ENCODE measurements at places on chromosomes 3 and 15. TPM values are rescaled to one million over a fixed set of nuclear protein-coding genes. Genes with fewer than 3 reads are reported as not detected.

- H3K4me3 ChIP-seq, result no peak overlapping the region
- H3K36me3 ChIP-seq, result no peaks in the 10 kb centered on the region
- H3K27ac ChIP-seq, result no peak overlapping the region
- no peaks in the 10 kb centered on the region for H3K27me3 ChIP-seq
Observed at GRCh38 chr3:156187146-156187769, 66.9 kb downstream of the KCNAB1 start.

DNA sequence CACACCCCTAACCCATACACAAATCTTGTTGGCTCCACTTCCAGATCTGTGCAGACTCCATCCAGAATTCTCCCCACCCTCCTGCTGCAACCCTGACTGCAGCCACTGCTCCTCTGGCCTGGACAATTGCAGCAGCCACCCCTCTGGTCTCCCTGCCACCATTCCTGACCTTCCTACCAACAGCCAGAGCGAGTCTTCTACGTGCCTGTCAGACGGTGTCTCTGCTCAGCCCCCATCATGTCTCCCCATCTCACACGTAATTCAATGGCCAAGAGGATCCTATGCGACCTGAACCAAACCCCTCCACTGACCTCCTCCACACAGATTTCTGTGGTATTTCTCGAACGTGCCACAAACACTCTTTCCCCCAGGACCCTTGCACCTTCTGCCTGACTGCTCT is 103.3 kb downstream of the TPRA1 start:
- no peak for DNase-seq
- no peaks in the 10 kb centered on the region for H3K36me3 ChIP-seq
- H3K27ac ChIP-seq, result no peak overlapping the region
- no peaks in the 10 kb centered on the region for H3K27me3 ChIP-seq

GRCh38 chr3:44342176-44342790 is 3.7 kb downstream of the TCAIM start:
- H3K4me1 ChIP-seq, result peaks cover 25% of the 10 kb centered on the region
- H3K36me3 ChIP-seq, result no peaks in the 10 kb centered on the region
- no peaks in the 10 kb centered on the region for H3K27me3 ChIP-seq
- no peak overlapping the region for H3K27ac ChIP-seq
- DNase-seq, result no peak

GRCh38 chr15:53539878-53540277 is 219.6 kb downstream of the WDR72 start:
- no peak overlapping the region for H3K27ac ChIP-seq
- H3K4me3 ChIP-seq, result no peak overlapping the region
- no peaks in the 10 kb centered on the region for H3K36me3 ChIP-seq
- DNase-seq, result no peak

GRCh38 chr15:40558952-40559742 is 5.7 kb downstream of the CCDC32 start:
- H3K36me3 ChIP-seq, result peaks cover 50% of the 10 kb centered on the region
- no peaks in the 10 kb centered on the region for H3K27me3 ChIP-seq
- H3K4me3 ChIP-seq, result no peak overlapping the region
- peaks cover 55% of the 10 kb centered on the region for H3K4me1 ChIP-seq
- H3K27ac ChIP-seq, result no peak overlapping the region

DNA sequence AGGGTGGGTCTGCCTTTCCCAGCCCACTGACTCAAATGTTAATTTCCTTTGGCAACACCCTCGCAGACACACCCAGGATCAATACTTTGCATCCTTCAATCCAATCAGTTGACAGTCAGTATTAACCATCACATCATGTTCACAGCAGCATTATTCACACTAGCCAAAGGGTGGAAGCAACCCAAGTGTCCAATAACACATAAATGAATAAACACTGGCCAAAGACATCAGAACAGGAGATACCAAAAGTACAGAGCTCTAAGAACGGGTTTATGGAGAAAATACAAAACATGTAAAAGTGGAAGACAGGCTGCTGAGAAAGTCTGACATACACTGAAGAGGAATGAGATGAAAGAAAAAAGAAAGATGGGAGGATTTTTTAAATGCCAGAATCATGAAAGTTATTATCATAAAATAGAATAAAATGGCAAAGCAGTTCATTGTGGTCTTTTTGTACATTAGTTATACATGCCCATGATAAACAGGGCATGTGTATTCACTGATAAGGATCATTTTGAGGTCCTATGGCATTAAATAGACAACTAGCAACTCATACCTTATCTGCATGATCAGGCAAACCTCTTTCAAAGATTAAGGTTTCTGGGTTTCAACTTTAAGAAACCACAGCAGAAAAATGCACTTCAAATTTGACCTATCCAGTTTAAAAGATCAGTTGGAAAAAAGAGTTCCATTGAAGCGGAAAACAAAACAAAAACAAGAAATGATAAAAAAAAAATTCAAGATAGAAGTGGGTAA is 22.9 kb downstream of the DNAAF4 start:
- H3K4me1 ChIP-seq, result no peaks in the 10 kb centered on the region
- no peak overlapping the region for H3K4me3 ChIP-seq
- no peaks in the 10 kb centered on the region for H3K27me3 ChIP-seq
- DNase-seq, result no peak

DNA sequence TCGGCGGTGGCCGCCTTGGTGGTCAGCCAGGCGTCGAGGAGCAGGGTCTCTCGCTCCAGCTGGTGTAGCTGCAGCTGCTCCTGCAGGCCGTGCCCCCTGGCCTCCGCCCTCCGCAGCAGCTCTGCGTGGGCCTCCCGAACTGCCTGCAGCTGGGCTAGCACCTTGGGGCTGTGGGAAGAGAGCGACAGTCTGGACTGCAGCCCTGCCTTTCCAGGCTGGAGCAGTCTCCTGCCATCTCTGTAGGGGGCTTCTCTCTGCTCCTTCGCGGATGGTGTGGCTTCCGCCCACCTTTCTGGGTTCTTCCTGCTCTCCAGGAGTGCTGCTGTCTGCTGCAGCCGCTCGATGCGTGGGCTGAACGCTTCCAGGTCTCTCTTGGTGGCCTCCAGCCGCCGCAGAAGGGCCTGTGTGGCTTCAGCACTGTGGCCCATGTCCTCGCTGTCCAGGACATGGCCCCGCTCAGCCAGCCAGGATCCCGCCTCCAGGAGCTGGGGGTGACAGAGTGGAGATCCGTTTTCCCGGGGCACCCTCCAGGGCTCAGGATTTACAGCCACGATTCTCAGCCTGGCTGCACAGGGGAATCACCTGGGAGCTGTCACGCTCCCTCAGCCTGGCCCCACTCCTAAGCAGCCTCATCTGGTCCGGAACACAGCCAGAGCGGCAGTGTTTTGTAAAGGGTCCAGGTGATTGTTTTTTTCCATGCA is 16.8 kb downstream of the PLA2G4B start:
- H3K27ac ChIP-seq, result no peak overlapping the region
- no peak for DNase-seq
- H3K4me3 ChIP-seq, result no peak overlapping the region
- H3K27me3 ChIP-seq, result peaks cover 4% of the 10 kb centered on the region
- H3K4me1 ChIP-seq, result no peaks in the 10 kb centered on the region
- no peaks in the 10 kb centered on the region for H3K36me3 ChIP-seq

- no peaks in the 10 kb centered on the region for H3K36me3 ChIP-seq
- H3K27ac ChIP-seq, result no peak overlapping the region
- no peak for DNase-seq
- no peaks in the 10 kb centered on the region for H3K27me3 ChIP-seq
Observed at GRCh38 chr3:9875448-9875847, 4.6 kb downstream of the CIDEC start.

DNA sequence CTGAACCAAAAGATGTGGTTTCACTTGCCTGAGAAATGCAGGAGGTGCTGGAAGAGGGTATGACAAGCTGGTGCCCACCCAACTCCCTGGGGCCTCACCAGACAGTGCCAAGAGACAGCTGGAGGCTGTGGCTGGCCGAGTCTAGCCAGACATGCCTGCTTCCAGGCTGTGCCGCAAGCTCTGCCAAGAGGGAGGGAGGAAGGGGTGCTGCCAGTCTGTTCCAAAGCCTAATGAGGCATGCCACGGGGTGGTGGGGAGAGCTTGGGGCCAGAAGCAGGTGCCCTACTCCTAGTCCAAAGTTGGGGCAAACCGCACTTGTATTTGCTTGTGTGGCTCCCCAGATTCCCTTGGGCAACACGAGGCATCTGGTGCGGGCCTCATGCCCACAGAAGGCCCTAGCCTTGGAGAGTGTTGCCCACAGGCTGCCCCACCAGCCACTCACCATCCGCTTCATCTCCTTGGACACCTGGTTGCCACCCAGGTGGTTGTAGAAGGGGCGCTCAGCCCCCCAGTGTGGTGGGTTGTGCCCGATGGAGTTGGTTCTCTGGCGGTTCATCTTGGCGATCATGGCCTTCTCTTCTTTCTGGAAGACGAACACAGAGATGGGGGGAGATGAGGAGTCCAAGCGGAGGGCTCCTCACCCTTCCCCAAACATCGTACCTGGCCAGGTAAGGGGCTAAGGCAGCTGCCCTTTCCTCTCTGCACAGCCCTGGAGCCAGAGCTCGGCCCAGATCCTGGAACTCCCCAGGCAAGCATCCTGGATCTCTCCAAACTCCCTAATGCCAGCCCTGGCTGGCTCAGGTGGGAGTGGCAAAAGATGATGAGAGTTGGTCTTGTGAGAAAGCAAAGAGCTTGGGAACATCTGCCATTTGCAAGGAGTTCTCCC is 123.4 kb downstream of the SEC22A start:
- H3K36me3 ChIP-seq, result no peaks in the 10 kb centered on the region
- H3K4me1 ChIP-seq, result no peaks in the 10 kb centered on the region
- H3K27ac ChIP-seq, result no peak overlapping the region
- H3K4me3 ChIP-seq, result no peak overlapping the region

The CHAC1 gene
- polyA plus RNA-seq, result 129 TPM

The USP4 gene
- 16.3 TPM for polyA plus RNA-seq

The NDN gene
- polyA plus RNA-seq, result 28.0 TPM

The LRTM1 gene
- not detected for polyA plus RNA-seq

The PODXL2 gene
- 2.5 TPM for polyA plus RNA-seq

The TMEM45A gene
- polyA plus RNA-seq, result 1.7 TPM

All from psoas muscle (tissue), 8 donors.